ENCODE measurements at places on chromosomes 4 and X. TPM values are rescaled to one million over a fixed set of nuclear protein-coding genes. Genes with fewer than 3 reads are reported as not detected.
A peak's percentile ranks its signal among the peaks of the same experiment; 100 is the strongest.

DNA sequence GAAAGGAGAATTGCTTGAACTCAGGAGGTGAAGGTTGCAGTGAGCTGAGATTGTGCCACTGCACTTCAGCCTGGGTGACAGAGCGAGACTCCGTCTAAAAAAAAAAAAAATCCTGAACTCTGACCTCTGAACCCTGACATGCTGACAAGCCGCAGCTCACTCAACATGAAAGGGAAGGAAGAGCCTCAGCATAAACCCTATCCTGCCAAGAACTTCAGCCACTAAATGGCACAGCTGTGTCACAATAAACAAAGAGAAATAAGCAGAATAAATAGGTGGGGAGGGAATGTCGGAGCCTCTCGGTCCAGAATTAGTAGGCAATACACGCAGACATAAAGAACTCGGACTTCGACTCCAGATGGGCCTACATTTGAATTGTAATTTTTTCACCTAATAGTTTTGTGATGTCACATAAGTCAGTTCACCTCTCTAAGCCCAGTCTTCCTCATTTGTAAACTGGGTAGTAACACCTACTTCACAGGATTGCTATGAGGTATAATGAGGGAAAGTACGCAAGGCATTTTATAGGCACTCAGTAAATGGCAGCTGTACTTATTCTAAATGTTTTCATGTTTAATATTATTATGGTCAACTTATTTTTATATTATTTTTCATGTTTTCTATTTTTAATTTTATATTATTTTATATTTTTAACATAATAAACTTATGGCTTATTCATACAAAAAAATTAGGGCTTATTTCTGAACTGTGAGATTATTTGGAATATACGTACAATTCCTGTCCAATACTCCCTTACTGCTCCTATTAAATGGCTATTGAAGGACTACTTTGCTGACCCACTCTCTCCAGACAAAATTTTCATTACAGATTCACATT is 243.4 kb downstream of the SCFD2 start:
- no peak overlapping the region for H3K4me3 ChIP-seq
- peaks cover 16% of the 10 kb centered on the region for H3K4me1 ChIP-seq
- H3K27ac ChIP-seq = no peak overlapping the region
- DNase-seq = no peak

GRCh38 chrX:68571610-68572311 is 72.9 kb downstream of the YIPF6 start:
- no peak overlapping the region for H3K27ac ChIP-seq
- no peaks in the 10 kb centered on the region for H3K36me3 ChIP-seq
- DNase-seq = no peak
- H3K4me1 ChIP-seq = no peaks in the 10 kb centered on the region

GRCh38 chrX:45794995-45795337 is 594.3 kb upstream of the DIPK2B start:
- H3K4me1 ChIP-seq = peaks cover 21% of the 10 kb centered on the region
- DNase-seq = no peak
- H3K27me3 ChIP-seq = no peaks in the 10 kb centered on the region
- H3K4me3 ChIP-seq = no peak overlapping the region
- H3K36me3 ChIP-seq = peaks cover 7% of the 10 kb centered on the region

DNA sequence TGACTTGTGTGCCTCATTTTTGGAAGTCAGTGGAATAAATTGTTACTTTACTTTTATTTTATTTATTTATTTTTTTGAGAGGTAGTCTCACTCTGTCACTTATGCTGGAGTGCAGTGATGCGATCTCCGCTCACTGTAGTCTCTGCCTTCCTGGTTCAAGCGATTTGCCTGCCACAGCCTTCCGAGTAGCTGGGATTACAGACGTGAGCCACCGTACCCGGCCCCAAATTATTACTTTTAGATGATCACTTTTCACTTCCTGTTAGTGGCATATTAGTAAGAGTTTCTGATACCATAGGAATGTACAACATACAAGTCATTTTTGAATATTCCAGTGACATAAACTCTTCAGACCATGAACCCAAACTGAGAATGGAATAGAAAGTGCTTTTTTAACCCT is 611.0 kb upstream of the MAGEB2 start:
- H3K27ac ChIP-seq = no peak overlapping the region
- no peaks in the 10 kb centered on the region for H3K36me3 ChIP-seq
- no peaks in the 10 kb centered on the region for H3K4me1 ChIP-seq
- H3K27me3 ChIP-seq = peaks cover under 1% of the 10 kb centered on the region

- H3K4me1 ChIP-seq = peaks cover 17% of the 10 kb centered on the region
- H3K36me3 ChIP-seq = no peaks in the 10 kb centered on the region
- no peak overlapping the region for H3K4me3 ChIP-seq
- DNase-seq = peak; percentile 65
These were observed 109.7 kb downstream of the RTL5 start for GRCh38 chrX:72021975-72022374.

- no peak for DNase-seq
- H3K4me3 ChIP-seq = no peak overlapping the region
- H3K27me3 ChIP-seq = peaks cover 5% of the 10 kb centered on the region
- no peaks in the 10 kb centered on the region for H3K4me1 ChIP-seq
- H3K36me3 ChIP-seq = no peaks in the 10 kb centered on the region
These were observed 38.8 kb downstream of the NAA11 start for GRCh38 chr4:79287076-79287475.

- H3K27ac ChIP-seq = no peak overlapping the region
- H3K36me3 ChIP-seq = peaks cover 5% of the 10 kb centered on the region
- no peak overlapping the region for H3K4me3 ChIP-seq
- no peak for DNase-seq
These were observed 43.5 kb downstream of the SRPX2 start for GRCh38 chrX:100687546-100687945.

DNA sequence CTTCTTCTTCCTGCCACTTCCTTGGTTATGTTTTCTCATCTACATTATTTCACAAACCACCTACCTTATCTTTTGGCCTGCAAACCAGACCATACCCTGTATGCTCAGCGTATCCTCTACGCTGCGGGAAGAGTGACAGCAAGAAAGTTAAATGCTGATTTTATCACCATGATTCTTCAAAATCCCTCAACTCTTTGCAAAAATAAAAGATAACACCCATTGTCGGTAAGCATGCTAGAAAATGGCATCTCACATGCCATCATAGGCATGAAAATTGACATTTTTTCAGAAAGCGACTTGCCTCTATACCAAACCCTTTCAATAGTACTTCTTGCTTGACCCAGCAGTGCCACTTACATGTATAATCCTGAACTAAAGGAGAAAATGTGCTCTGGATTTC is 102.0 kb downstream of the HPGD start:
- DNase-seq = no peak
- H3K4me3 ChIP-seq = no peak overlapping the region
- H3K36me3 ChIP-seq = no peaks in the 10 kb centered on the region
- H3K4me1 ChIP-seq = peaks cover 17% of the 10 kb centered on the region
- no peak overlapping the region for H3K27ac ChIP-seq

GRCh38 chr4:112156112-112156511 is 10.9 kb downstream of the FAM241A start:
- H3K4me1 ChIP-seq = no peaks in the 10 kb centered on the region
- H3K36me3 ChIP-seq = no peaks in the 10 kb centered on the region
- no peak overlapping the region for H3K27ac ChIP-seq
- no peak overlapping the region for H3K4me3 ChIP-seq
- H3K27me3 ChIP-seq = peaks cover 52% of the 10 kb centered on the region

DNA sequence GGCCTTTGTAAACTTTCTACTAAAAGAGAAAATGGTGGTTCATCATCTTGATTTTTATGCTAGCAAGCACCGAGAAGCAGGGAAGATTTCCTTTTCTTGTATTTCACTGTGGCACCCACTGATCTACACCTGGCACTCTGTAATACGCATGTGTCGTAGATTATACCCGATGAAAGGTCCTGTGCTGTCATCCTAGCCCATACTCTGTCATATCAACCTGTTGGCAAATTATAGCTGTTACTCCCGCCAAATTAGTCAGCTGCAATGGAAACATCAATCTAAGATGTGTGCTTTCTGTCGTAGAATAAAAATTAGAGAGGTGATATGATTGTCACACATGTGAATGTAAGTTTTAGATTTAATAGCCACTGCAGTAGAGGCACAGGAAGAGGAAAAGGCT is 263.4 kb upstream of the PITX2 start:
- no peaks in the 10 kb centered on the region for H3K4me1 ChIP-seq
- no peak for DNase-seq
- no peaks in the 10 kb centered on the region for H3K36me3 ChIP-seq
- H3K27ac ChIP-seq = no peak overlapping the region
- no peaks in the 10 kb centered on the region for H3K27me3 ChIP-seq

GRCh38 chrX:138026211-138026610 is 460.3 kb downstream of the ZIC3 start:
- no peak for DNase-seq
- no peaks in the 10 kb centered on the region for H3K27me3 ChIP-seq
- no peaks in the 10 kb centered on the region for H3K36me3 ChIP-seq
- no peak overlapping the region for H3K4me3 ChIP-seq
- H3K27ac ChIP-seq = no peak overlapping the region

- DNase-seq = no peak
- no peak overlapping the region for H3K27ac ChIP-seq
- no peak overlapping the region for H3K4me3 ChIP-seq
- H3K4me1 ChIP-seq = no peaks in the 10 kb centered on the region
These were observed 55.7 kb upstream of the CCDC160 start for GRCh38 chrX:134181275-134181660.

- no peak overlapping the region for H3K27ac ChIP-seq
- H3K27me3 ChIP-seq = peaks cover 5% of the 10 kb centered on the region
- H3K4me1 ChIP-seq = no peaks in the 10 kb centered on the region
- H3K36me3 ChIP-seq = no peaks in the 10 kb centered on the region
These were observed 6.4 kb upstream of the SMIM9 start for GRCh38 chrX:154840856-154841255.

DNA sequence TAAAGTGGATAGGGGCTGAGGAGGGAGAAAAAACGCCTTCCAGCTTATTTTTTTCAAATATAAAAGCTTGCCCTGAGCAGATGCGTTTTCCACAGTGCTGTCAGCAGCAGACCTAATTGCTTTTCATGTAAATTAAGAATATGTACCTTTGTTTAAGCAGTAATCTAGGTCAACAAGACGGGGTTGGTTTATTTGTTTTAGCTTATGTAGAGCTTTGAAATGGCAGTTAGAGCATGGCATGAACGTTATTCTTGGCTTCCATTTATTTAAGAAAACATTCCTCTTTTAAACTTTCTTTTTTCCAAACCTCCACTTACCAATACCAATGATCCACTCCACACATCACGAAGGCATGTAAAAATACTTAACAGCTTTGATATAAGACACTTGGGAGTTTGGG is 220.3 kb upstream of the TENM3 start:
- peaks cover 11% of the 10 kb centered on the region for H3K36me3 ChIP-seq
- peak overlapping the region; percentile 31 for H3K4me3 ChIP-seq
- peaks cover 36% of the 10 kb centered on the region for H3K4me1 ChIP-seq
- no peak for DNase-seq

DNA sequence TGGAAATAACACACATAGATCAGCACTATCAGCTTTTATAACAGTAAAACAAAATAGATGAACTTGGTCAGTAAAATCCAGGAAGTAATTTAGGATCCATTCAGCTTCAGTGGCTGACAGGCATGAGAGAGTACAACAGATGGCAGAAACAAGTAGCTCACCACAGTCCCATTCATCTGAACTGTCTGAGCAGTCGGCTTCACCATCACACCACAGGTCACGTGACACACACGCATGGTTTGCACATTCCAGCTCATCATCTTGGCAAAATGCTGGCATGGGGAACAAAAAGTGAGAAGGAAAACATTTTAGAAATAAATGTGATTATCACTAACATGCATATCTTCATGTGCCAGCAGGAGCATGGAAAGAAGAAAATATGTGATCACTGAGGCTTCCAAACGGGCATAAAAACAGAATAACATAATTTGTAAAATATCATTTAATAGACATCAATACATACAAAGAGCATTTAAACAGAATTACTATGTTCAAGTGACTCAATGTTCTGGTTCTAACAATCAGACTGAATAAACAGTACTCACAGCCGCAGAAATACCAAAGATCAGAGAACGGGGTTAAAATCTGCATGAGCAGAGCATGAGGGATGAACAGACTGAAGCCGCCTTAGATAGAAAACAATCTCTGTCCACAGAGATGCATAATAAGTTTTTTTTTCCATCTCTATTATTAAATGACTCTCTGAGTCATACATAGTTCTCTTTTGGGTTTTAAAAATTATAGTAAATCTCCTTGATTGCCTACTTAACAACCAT is 158.1 kb downstream of the ATP10D start:
- no peaks in the 10 kb centered on the region for H3K36me3 ChIP-seq

DNA sequence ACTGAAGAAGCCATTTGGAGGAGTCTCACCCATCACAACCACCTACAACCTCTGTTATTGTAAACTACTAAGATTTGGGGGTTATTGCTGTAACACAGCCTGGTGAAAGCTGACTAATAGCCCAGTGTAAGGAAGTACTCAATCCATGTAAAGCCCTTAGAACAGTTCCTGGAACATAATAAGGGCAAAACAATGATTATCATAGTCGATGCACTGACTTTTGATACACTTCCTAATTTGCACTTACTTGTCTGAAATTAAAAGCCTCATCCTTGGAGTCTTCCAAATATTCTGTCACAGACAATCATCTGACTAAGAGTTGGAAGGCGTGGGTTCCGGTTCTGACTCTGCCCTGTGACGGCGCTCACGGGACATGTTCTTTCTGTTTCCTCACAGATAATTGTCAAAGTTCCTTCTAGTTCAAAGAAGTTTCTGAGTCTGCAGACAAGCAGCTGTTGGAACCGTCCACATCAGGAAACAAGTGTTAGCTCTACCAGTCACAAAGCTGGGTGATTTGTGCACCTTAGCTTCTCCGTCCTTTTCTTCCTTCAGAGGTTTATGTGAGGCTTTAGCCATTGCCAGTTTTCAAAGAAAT is 33.4 kb upstream of the RASGEF1B start:
- H3K4me1 ChIP-seq = no peaks in the 10 kb centered on the region
- H3K36me3 ChIP-seq = no peaks in the 10 kb centered on the region
- DNase-seq = no peak
- no peak overlapping the region for H3K27ac ChIP-seq
- peaks cover 5% of the 10 kb centered on the region for H3K27me3 ChIP-seq

- no peak overlapping the region for H3K27ac ChIP-seq
- H3K27me3 ChIP-seq = no peaks in the 10 kb centered on the region
- peaks cover 33% of the 10 kb centered on the region for H3K4me1 ChIP-seq
- H3K4me3 ChIP-seq = no peak overlapping the region
These were observed 54.4 kb downstream of the SOD3 start for GRCh38 chr4:24849756-24850155.

GRCh38 chr4:39741401-39741800 is 43.5 kb downstream of the UBE2K start:
- no peaks in the 10 kb centered on the region for H3K27me3 ChIP-seq
- H3K4me1 ChIP-seq = peaks cover 10% of the 10 kb centered on the region

DNA sequence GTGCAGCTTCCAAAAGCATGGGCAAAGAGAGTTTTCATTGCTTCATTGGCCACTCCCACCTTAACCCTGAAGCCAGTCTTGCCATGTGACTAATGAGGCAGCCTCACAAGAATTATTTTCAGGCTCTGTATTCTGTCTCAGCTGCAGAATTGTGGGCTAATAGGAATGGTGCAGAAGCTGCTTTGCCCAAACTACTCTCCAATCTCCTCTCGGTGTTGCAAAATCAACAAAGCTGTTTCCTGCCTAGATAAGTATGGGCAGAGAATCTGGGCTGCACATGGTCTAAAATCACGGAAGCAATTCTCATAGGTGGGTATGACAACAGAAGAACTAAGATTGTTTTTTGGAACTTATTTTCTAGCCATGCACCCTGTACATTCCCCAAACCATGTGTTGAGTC is 31.4 kb downstream of the PPP1R2C start:
- H3K27me3 ChIP-seq = no peaks in the 10 kb centered on the region
- no peak overlapping the region for H3K4me3 ChIP-seq
- H3K36me3 ChIP-seq = no peaks in the 10 kb centered on the region
- no peaks in the 10 kb centered on the region for H3K4me1 ChIP-seq

The MAGEA2 gene
- not detected for total RNA-seq

The ATP2B3 gene
- total RNA-seq = 0.39 TPM

The XAGE2 gene
- not detected for total RNA-seq

The GLRB gene
- 19.4 TPM for total RNA-seq

The KLHL34 gene
- total RNA-seq = not detected

The ETDC gene
- total RNA-seq = not detected
